H9 (cell line): ENCODE measurements at places on chromosomes 7 and 10. TPM values are rescaled to one million over a fixed set of nuclear protein-coding genes. Genes with fewer than 3 reads are reported as not detected.

GRCh38 chr7:15581352-15581951, 19.6 kb upstream of the AGMO start:
- no peak for DNase-seq
- no peak overlapping the region for H3K27ac ChIP-seq
- H3K4me3 ChIP-seq = no peak overlapping the region
- H3K4me1 ChIP-seq = no peaks in the 10 kb centered on the region
- H3K27me3 ChIP-seq = no peaks in the 10 kb centered on the region

DNA sequence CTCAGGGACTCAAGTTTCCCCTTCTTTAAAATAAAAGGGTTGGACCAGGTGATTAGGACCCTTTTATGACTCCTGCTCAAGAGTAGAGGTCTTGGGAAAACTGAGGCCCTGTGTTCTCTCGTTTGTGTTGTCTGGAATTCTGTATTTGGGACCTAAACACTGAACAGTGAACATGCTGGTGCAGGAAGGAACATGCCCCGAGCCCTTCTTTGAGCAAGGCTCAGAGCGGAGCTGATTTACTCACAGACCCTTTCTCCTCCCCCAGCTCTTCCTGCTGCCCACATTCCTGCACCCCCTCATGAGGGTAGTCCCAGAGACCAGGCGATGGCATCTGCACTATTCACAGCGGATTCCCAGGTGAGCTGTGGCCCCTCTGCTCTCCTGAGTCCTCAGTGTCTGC, 14.2 kb downstream of the ZKSCAN1 start:
- H3K36me3 ChIP-seq = peaks cover 50% of the 10 kb centered on the region
- no peaks in the 10 kb centered on the region for H3K27me3 ChIP-seq
- H3K27ac ChIP-seq = no peak overlapping the region
- DNase-seq = no peak

PPA1 gene
- total RNA-seq = 115 and 117 TPM in 2 replicates

DNA sequence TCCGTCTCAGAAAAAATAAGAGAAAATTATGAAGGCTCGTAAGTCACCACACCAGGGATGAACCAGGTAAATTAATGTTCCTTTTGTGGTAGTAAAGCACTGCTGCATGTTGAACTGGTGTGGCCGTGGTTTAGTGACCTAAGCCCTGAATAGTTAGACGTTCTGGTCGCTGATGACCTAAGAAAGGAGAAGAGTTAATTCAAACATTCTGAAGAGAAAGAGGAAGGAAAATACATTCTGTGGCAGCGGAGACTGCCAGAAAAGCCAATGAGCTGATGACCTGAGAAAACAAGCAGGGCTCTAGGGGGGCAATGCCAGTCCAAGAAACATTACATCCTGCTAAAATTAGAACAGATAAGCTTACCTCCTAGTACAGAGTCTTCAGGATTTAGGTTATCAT, 17.5 kb downstream of the DNAJC9 start:
- H3K36me3 ChIP-seq = peaks cover 9% of the 10 kb centered on the region
- no peak for DNase-seq
- no peaks in the 10 kb centered on the region for H3K4me1 ChIP-seq
- H3K4me3 ChIP-seq = no peak overlapping the region
- H3K27me3 ChIP-seq = no peaks in the 10 kb centered on the region

GRCh38 chr10:75495434-75496190, 64.2 kb downstream of the LRMDA start:
- H3K27me3 ChIP-seq = no peaks in the 10 kb centered on the region; the same call in 1 of the 2 replicates
- H3K36me3 ChIP-seq = no peaks in the 10 kb centered on the region
- H3K4me1 ChIP-seq = no peaks in the 10 kb centered on the region

ZNF467 gene
- 0.31 and 0.35 TPM in 2 replicates for total RNA-seq

DNA sequence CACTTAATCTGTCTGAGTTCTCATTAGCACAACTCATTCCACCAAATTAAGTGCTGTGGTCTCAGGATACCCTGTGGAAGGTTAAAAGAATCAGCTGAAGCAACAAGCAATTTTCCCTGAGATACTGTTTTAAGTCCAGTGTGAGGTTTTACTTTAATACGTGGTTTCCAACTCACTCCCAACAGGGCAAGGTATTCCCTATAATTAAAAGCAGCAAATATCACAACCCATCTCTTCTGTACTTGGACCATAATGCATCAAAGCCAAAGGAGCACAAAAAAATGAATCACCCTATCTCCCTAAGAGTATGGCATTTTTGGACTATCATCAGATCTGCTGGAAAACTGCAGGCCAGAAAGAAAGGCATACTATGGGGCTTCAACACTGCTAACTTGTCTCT, 4.9 kb downstream of the CADPS2 start:
- no peaks in the 10 kb centered on the region for H3K27me3 ChIP-seq
- no peak overlapping the region for H3K27ac ChIP-seq
- no peak for DNase-seq
- H3K36me3 ChIP-seq = no peaks in the 10 kb centered on the region

CLDN3 gene
- total RNA-seq = 16.5 and 16.9 TPM in 2 replicates

GRCh38 chr7:127809261-127809702, 157.3 kb downstream of the SND1 start:
- H3K27ac ChIP-seq = no peak overlapping the region
- no peaks in the 10 kb centered on the region for H3K27me3 ChIP-seq
- no peak overlapping the region for H3K4me3 ChIP-seq
- no peak for DNase-seq
- H3K4me1 ChIP-seq = peaks cover 9% of the 10 kb centered on the region
- H3K36me3 ChIP-seq = no peaks in the 10 kb centered on the region

- peaks cover 18% of the 10 kb centered on the region for H3K36me3 ChIP-seq
- no peaks in the 10 kb centered on the region for H3K27me3 ChIP-seq
- H3K27ac ChIP-seq = no peak overlapping the region
Measured at GRCh38 chr7:73967832-73968290, 60.1 kb upstream of the ELN start.

GRCh38 chr10:124578231-124579010, 116.8 kb downstream of the LHPP start:
- H3K36me3 ChIP-seq = no peaks in the 10 kb centered on the region
- H3K27me3 ChIP-seq = no peaks in the 10 kb centered on the region
- H3K27ac ChIP-seq = no peak overlapping the region
- H3K4me3 ChIP-seq = no peak overlapping the region
- no peak for DNase-seq
- H3K4me1 ChIP-seq = no peaks in the 10 kb centered on the region

DNA sequence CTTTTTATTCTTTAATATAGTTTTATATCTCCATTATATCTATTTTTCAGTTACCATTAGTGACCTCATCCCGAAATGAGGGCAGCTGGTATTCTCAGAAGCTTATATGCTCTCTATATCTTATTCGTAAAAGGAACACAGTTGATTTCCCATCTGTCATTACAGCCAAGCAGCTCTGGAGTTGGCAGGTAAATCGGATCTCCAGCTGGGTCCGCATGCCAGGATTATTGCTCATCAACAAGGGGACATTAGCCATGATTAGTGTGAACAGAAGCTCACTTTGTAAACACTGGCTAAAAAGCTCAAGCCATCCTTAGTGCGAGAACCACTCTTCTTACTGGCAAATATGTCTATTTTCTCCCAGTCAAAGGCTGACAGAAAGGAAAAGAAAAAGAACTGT, 180.3 kb downstream of the NPSR1 start:
- 0 out of 2 replicates have a peak, but pooled peaks cover 3% of the 10 kb centered on the region for H3K4me1 ChIP-seq
- no peaks in the 10 kb centered on the region for H3K27me3 ChIP-seq
- H3K27ac ChIP-seq = no peak overlapping the region
- no peak for DNase-seq
- H3K4me3 ChIP-seq = no peak overlapping the region
- 0 out of 2 replicates have a peak, but pooled peaks cover 6% of the 10 kb centered on the region for H3K36me3 ChIP-seq
